Naive B cell (primary cell): ENCODE measurements at places on chromosomes 7 and 10.

DNA sequence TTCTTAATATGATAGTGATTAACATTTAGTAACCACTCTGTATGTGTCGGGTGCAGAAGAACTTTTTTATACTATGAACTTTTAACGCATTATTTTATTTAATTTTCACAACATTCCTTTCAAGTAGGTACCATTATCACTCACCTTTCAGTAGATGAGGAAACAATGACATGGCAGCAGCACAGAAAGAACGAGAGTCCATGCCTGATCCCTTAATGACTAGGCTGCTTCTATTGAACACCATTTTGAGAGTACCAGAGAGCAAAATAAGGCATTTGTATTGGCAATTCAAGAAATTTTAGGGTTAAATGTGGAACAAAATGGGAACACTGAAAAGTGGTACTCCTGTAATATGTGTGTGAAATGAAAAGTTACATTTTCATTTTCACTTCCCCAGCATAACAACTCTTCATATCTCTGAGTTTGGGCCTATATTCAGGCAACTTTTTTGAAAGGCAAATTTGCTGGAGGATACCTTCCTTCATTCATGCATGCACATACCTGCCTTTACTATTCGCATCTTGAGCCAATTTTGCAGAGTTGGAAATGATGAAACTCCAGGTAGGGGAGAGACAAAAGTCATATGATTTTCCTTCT, 12.8 kb downstream of the LRRN3 start:
- no peak for DNase-seq

GRCh38 chr10:128386816-128387604, 260.8 kb upstream of the MKI67 start:
- no peak for DNase-seq

- DNase-seq, result no peak
These were observed 24.2 kb downstream of the JAZF1 start for GRCh38 chr7:28156401-28156800.

DNA sequence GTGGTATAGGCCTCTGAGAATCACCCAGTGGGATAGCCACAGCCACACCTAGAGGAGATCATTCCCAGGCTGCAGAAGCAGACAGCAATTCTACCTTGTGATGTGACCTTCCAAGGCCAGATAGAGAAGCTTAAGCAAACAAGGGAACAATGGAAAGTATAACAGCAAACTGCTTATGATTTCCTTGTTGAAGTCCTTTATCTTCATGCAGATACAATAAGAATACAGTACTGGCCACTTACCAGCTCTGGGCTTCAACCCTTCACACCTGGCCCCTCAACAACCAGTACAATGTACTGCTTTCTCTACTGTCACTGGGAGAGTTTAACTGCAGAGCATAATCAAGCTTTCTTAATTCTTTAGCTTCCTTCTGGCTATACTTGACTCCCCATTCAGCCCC, 22.6 kb upstream of the DDX50 start:
- DNase-seq, result no peak

- DNase-seq, result no peak
These were observed 86.5 kb upstream of the LRRN3 start for GRCh38 chr7:111004310-111004901.

GRCh38 chr7:140390466-140391190, 7.7 kb downstream of the SLC37A3 start:
- peak; percentile 80 for DNase-seq
